ENCODE measurements at places on chromosomes 2 and 18.

- no peak for DNase-seq
Observed at GRCh38 chr2:172613040-172613439, 57.1 kb downstream of the PDK1 start.

DNA sequence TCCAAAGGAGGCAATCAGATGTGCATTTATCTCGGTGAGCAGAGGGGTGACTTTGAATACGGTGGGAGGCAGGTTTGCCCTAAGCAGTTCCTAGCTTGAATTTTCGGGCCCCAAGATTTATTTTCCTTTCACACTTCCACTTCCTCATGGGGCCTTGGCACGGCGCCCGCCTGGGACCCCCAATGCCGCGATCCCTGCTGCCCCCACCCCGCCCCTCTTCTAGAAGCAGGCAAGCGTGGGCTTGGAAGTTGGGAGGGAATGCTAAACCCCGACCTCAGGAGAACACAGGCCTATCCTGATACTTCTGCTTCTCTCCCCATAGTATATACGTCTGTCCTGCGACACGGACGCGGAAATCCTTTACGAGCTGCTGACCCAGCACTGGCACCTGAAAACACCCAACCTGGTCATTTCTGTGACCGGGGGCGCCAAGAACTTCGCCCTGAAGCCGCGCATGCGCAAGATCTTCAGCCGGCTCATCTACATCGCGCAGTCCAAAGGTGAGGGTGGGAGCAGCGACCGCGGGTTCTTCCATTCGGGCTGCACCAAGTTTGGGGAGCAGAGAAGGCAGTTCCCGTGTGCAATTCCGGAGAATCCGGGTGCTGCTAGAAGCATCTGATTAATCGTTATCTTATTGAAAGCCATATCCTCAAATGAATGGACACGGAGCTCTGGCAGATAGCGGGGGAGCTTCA, 21.6 kb downstream of the TRPM8 start:
- DNase-seq = no peak

GRCh38 chr2:208783184-208783583, 376.6 kb downstream of the PTH2R start:
- no peak for DNase-seq

GRCh38 chr2:50018921-50019320, 864.6 kb upstream of the FSHR start:
- DNase-seq = no peak

- DNase-seq = no peak
Observed at GRCh38 chr2:153487448-153487847, 8.9 kb upstream of the RPRM start.

- no peak for DNase-seq
Observed at GRCh38 chr2:54712516-54712915, 10.9 kb upstream of the EML6 start.

- DNase-seq = no peak
Observed at GRCh38 chr2:13005761-13006335, 289.1 kb downstream of the TRIB2 start.

DNA sequence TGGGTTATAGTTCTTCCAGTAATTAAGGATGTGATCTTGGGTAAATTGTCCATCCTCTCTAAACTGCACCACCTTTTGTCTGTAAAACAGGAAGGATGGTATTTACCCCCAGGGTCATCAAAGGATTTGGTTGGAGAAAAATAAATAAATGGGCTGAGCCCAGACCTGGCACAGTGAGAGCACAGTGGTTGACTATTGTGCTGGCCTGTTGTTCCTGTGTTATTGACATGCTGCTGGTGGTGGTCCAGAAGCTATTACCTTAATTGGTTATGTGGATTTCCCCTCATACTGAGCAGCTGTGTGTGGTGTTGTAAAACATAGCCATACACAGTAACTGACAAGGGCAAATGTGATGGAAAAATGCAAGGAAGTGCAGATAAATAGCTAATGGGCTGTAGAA, 746 bp upstream of the IL37 start:
- no peak for DNase-seq

DNA sequence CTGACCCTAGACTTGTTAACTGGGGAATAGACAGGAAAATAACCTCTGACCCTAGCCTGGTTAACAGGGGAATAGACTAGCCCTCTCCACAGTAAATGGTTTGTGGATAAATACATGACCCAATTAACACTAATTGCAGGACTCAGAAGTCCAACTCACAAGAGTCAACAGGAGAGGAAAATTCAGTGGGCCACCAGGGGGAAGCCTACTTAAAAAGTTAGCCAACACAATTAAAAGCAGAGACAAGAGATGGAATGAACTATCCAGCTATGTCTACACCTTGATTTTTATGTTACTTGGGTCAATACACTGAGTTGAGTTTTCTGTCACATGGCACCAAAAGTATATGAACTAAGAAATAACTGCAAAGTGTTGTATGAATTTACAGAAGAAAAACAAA, 158.8 kb upstream of the SLC39A10 start:
- peak; percentile 52 for DNase-seq

GRCh38 chr2:64394153-64394552, 59.8 kb upstream of the LGALSL start:
- DNase-seq = no peak

GRCh38 chr2:217902379-217903141, 100.2 kb downstream of the TNS1 start:
- DNase-seq = peak; percentile 7

DNA sequence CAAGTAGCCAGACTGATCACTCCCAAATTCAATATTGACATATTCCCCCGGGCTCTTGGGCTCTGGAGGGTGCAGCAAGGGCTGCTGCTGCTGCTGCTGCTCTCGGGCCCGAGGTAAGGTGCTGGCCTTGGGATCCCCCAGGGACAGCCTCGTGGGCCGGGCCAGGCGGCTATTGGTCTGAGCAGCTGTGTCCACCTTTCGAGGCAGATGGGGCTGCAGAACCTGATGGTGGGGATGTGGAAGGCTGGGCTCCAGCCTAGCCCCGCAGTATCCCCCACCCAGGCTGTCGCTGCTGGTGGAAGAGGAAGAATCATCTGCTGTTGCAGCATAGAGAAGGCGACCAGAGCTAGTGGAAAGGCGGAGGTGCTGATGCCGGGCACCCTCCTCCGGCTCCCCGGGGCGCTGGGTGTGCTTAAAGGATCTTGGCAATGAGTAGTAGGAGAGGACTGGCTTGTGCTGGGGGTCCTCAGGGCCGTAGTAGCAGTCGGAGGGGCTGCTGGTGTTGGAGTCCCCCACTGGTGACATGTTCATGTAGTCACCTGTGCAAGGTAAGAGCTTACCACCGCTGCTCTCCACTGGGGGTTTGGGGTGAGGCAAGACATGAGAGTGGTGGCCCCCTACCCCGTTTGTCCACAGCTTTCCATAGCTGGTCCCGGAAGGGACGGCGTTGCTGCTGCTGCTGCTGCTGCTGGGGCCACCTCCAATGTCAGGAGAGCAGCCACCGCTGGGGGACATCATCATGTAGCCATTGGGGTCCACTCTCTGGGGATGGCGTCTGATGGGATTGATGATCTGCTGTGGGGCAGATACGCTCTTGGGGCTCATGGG, 3.4 kb downstream of the IRS1 start:
- no peak for DNase-seq

DNA sequence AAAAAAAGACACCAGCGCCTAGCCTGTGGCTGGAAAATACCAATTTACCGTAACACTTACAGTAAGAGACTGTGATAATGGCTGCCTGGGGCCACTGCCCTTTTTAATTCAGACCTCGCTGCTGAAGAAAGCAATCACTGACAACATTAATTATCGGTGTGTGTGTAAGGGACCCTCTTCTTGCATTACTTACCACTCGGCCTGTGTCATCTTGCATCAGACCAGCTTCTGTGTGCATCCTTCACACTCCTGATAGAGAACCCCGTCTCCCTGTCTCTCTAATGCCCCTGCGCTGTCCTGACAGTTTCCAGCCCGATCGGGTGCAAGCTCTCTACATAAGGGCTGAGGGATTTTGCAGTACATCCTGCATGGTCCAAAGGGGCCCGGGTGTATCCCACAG, 124.4 kb downstream of the ZNF516 start:
- no peak for DNase-seq

DNA sequence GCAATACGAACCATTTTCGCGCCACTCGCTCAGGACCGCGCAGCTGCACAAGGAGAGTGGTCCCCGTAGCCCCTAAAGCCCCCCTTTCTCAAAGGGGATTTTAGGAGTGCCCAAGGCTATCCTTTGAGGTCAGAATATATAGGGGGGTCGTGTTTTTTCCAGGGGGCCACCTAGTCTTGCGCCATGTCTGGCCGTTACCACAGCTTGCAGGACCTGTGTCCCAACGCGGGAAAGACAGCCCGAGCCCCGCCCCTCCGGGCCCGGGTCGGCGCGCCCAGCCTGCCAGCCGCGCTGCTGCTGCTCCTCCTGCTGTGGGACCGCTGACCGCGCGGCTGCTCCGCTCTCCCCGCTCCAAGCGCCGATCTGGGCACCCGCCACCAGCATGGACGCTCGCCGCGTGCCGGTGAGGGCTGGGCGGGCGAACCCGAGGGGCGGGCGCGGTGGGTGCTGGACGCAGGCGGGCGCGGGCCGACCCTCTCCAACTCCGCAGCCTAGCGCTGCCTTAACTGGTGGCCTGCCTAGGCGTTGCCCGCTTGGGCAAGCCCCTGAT, at the start of gene CDCA7:
Gene CDCA7, plus strand, starts transcription at position 291 of the 550 bp plus-strand sequence. Its CDS starts 92 bp downstream, at position 383.
- peak; percentile 78 for DNase-seq

DNA sequence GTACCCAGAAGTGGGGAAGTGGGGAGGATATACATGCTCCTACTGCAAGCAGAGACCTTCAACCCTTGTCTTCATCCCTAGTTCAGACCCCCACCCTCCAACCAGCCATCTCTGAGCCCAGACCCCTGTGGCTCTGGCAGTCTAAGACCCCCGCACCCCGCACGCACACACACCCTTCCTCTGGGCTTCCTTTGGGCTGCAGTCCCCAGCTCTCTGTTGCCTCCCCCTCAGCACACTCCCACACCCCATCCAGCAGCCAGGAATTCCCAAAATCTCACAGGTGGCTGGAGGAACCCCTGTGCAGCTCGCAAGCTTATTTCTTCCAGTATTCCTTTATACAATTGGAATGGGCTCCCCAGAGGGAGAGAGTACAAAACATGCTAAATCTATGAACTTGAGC, 13.9 kb upstream of the GYPC start:
- DNase-seq = no peak

DNA sequence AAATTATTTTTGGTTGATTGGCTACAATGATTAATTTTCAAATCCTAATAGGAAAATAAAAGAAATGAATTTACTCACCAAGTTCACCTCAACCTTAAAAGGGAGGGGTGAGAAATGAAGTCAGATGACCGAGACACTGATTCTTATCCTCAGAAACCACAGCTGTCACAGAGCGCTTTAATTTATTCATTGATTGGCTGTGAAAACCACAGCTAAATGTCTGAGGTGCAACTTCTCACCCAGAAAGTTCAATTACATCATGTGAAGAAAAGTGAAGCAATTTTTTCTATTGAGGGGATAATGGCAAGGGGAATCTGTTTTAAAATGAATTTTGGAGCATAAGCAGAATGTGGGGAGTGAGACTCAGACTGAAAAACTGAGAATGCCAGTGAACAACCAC, 128.4 kb downstream of the RNF152 start:
- DNase-seq = no peak

GRCh38 chr2:63983986-63984605, 35.1 kb downstream of the VPS54 start:
- DNase-seq = no peak

DNA sequence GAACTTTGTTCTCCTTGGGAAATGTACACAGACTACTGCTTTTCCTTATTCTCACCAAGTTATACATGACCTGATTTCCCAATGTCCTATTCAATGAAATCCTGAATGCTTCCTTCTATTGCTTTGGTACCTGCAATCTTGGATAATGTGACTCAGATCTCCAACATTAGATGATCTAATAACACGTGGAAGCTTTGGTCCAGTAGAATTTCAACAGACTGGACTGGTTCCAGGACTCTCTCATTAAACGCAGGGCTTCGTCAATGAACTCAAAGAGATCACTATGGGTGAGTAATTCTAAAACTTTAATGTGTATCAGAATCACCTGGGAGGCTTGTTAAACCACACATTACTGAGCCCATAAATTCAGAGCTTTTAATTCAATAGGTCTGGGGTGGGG, 413.6 kb upstream of the KCNH7 start:
- no peak for DNase-seq

DNA sequence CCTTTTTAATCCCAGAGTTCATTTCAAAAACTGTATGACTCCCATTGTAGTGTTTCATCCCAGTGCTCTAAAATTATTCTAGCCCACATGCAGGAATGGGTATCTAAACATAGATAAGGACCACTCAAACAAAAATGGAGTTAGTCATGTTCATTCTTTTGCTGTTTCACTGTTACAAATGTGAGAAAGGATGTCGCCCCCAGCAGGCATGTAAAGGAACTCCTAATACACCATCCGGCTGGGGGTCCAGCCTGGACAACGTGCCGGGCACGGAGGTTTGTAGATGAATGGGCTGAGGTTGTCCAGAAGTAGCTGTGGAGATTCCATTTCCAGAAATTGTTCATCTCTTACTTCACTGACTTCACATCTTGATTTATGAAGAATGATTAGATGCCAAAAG, 101.9 kb upstream of the RAB12 start:
- no peak for DNase-seq

- no peak for DNase-seq
Observed at GRCh38 chr2:43340945-43341356, 114.5 kb upstream of the ZFP36L2 start.

Data from activated CD4-positive, alpha-beta T cell treated with anti-CD3 and anti-CD28 coated beads, Interleukin-2, amount 10 ng/mL, durations not matched to agents 7 days and 5 days (primary cell).